Tibial nerve (tissue), 4 donors: ENCODE measurements at places on chromosomes 3 and 15. TPM values are rescaled to one million over a fixed set of nuclear protein-coding genes. Genes with fewer than 3 reads are reported as not detected.

Gene TRIM42
- not detected for total RNA-seq

Gene PXYLP1
- 9.9 TPM for total RNA-seq

Gene ARHGEF26
- 44.7 TPM for total RNA-seq

Gene WDR93
- 0.39 TPM for total RNA-seq

Gene ZNF501
- total RNA-seq = 8.2 TPM

Gene ACKR2
- 42.9 TPM for total RNA-seq

Gene AMT
- 20.8 TPM for total RNA-seq

Gene SLC30A4
- total RNA-seq = 13.1 TPM

Gene LIPH
- total RNA-seq = 0.21 TPM

Gene ZNF860
- 1.4 TPM for total RNA-seq

Gene EPHA6
- 0.44 TPM for total RNA-seq

- no peaks in the 10 kb centered on the region for H3K27me3 ChIP-seq
- no peak overlapping the region for H3K27ac ChIP-seq
- no peak overlapping the region for H3K4me3 ChIP-seq
- H3K4me1 ChIP-seq = no peaks in the 10 kb centered on the region
These were observed 785.3 kb downstream of the ROBO2 start for GRCh38 chr3:77825001-77825827.

GRCh38 chr3:25594007-25594502, 70.7 kb downstream of the TOP2B start:
- no peak overlapping the region for H3K27ac ChIP-seq
- H3K36me3 ChIP-seq = no peaks in the 10 kb centered on the region
- no peak for DNase-seq
- H3K4me3 ChIP-seq = no peak overlapping the region
- H3K27me3 ChIP-seq = no peaks in the 10 kb centered on the region

GRCh38 chr15:32982001-32982400, 212.5 kb downstream of the FMN1 start:
- no peak overlapping the region for H3K4me3 ChIP-seq
- H3K36me3 ChIP-seq = no peaks in the 10 kb centered on the region
- no peaks in the 10 kb centered on the region for H3K27me3 ChIP-seq
- no peak overlapping the region for H3K27ac ChIP-seq
- no peak for DNase-seq

DNA sequence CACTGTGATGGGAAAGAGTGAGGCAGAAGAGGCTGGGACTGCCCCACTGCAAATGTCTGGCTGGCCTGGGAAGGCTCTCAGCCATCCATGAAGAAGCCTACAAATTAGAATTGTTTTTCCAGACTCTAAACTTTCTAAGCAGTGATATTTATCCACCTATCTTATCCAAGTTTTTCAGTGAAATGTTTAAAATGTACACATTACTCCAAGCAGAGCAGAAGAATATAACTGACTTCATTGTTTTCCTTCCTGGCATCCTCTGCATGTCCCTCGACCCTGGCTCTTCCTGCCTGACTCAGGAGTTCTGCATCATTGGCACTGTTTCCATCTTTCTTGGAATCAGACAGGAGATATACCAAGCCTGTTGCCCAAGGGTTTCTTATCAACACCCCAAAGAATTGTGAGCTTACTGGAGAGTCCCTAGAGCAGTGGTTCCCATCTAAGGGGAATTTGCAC, 401.5 kb upstream of the PROK2 start:
- H3K4me3 ChIP-seq = no peak overlapping the region
- no peak for DNase-seq
- no peaks in the 10 kb centered on the region for H3K27me3 ChIP-seq
- H3K36me3 ChIP-seq = no peaks in the 10 kb centered on the region
- H3K27ac ChIP-seq = no peak overlapping the region
- no peaks in the 10 kb centered on the region for H3K4me1 ChIP-seq

- no peaks in the 10 kb centered on the region for H3K36me3 ChIP-seq
- no peak overlapping the region for H3K27ac ChIP-seq
- no peaks in the 10 kb centered on the region for H3K4me1 ChIP-seq
- H3K4me3 ChIP-seq = no peak overlapping the region
- no peak for DNase-seq
- no peaks in the 10 kb centered on the region for H3K27me3 ChIP-seq
These were observed 37.3 kb downstream of the ADIPOQ start for GRCh38 chr3:186879781-186880180.

DNA sequence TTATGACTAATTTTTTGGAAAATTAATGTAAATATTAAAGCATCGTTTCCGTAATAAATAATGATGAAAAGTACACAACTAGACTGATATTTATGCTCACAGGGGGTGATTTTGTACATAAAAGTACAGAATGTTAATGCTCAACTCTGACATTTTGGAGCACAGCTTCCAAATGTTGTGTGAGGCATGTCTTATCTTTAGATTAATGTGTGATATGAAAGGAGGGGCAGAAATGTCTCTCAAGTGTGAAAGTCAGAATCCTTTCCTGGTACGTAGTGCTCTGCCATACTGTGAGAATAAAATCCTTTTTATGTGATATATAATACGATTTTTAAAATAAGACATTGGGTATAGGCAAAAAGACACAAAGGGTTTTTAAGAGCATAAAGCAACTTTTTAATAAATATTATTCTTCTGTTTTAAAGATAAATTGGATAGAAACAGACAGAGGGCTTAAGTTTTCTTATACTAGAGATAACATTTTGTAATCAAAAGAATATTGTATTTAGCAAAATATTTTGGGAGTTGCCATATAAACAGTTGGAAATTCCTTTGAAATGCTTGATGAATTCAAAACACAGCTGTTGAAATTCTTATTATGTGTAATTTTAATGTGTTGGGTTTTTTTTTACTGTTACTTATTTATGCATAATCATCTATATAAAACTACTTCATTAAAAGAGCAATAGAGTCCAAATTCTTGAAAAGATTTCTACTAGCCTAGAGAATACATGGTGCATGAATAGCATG, 389.7 kb downstream of the RAP2B start:
- no peaks in the 10 kb centered on the region for H3K4me1 ChIP-seq
- H3K36me3 ChIP-seq = no peaks in the 10 kb centered on the region
- H3K27me3 ChIP-seq = no peaks in the 10 kb centered on the region
- no peak for DNase-seq
- H3K4me3 ChIP-seq = no peak overlapping the region

DNA sequence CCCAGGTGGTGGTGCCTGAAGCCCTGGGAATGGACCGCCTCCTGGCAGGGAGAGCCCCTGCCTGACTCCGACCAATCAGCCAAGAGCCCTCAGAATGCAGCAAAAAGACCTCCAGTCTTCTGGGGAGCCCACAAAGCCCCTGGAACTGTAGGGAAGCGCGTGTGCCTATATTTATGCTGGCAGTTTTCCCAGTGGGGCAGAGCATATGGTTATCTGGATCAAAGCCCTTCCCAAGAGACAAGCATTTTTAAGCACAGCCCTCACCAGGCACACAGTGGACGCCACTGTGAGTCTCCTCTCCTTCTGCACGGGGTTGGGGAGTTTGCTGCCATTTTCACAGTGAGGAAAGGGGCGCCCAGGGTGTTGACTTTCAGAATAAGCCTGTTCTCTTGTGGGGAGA, 80.9 kb upstream of the RPL32 start:
- no peak overlapping the region for H3K4me3 ChIP-seq
- no peak for DNase-seq
- H3K36me3 ChIP-seq = peaks cover 94% of the 10 kb centered on the region
- no peaks in the 10 kb centered on the region for H3K27me3 ChIP-seq

- H3K4me1 ChIP-seq = no peaks in the 10 kb centered on the region
- H3K4me3 ChIP-seq = no peak overlapping the region
- DNase-seq = no peak
- H3K36me3 ChIP-seq = no peaks in the 10 kb centered on the region
- H3K27ac ChIP-seq = no peak overlapping the region
- no peaks in the 10 kb centered on the region for H3K27me3 ChIP-seq
These were observed 63.6 kb downstream of the FAM81A start for GRCh38 chr15:59501597-59501996.

DNA sequence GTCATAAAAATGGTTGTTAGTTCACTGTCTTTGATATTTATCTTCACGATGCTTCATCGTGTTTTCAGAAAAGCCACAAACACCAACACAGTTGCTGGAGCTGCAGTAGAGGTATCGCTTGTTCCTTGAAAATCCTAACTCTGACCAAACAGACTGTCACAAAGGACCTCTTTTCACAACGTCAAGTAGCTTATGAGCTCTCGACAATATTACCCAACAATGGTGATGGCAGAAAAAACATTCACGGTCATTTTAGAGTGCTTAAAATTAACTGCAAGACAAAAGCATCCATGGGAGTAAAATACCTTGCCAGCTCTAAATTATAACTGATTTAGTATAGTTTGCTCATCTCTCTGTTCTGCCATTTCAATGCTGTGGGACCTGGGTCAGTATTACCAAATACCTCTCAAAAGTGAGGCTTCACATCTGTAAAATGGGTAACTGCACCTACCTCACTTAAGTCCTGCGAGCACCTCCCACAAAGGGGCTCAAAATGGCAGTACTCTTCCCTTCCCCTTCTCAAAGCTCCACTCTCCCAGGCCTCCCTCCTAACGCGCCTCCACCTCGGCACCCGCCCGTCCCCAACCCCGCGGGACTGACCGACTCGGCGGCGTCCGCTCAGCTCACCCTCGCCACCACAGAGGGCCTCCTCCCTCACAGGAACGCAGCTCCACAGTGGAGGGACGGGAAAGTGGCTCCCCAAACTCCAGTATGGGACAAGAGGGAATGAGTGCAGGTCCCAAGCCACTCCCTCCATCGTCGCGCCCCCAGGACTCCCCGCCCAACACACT, 546 bp downstream of the TRIM59 start:
- no peaks in the 10 kb centered on the region for H3K4me1 ChIP-seq
- peaks cover 36% of the 10 kb centered on the region for H3K27me3 ChIP-seq
- no peak overlapping the region for H3K27ac ChIP-seq
- H3K4me3 ChIP-seq = peak overlapping the region; percentile 53

- H3K4me3 ChIP-seq = no peak overlapping the region
- no peaks in the 10 kb centered on the region for H3K27me3 ChIP-seq
- no peaks in the 10 kb centered on the region for H3K4me1 ChIP-seq
- no peak for DNase-seq
- no peaks in the 10 kb centered on the region for H3K36me3 ChIP-seq
- H3K27ac ChIP-seq = no peak overlapping the region
These were observed 5.5 kb upstream of the ARID3B start for GRCh38 chr15:74535388-74536084.

DNA sequence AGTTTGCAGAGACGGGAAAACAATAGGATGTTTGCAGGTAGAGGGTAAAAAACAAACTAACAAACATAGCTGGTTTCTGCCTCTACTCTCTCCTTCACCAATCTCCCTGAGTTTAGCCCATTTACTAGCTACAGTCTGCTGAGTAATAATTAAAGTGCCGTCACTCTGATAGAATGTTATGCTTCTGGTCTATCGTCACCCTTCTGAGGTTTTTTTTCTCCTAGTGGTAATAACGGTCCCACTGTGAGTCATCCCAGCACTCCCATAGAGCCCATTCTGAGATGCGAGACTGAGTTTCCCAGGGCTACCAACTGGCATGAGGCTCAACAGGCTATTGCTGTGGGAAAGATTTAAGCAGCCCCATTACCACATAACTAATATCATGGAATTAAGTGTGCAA, 56.4 kb downstream of the PLAAT1 start:
- no peaks in the 10 kb centered on the region for H3K27me3 ChIP-seq
- H3K4me1 ChIP-seq = no peaks in the 10 kb centered on the region
- no peak for DNase-seq

- no peaks in the 10 kb centered on the region for H3K4me1 ChIP-seq
- no peaks in the 10 kb centered on the region for H3K27me3 ChIP-seq
- no peak for DNase-seq
- H3K36me3 ChIP-seq = no peaks in the 10 kb centered on the region
- H3K4me3 ChIP-seq = no peak overlapping the region
These were observed 8.3 kb downstream of the SLC9A9 start for GRCh38 chr3:143839980-143840379.

DNA sequence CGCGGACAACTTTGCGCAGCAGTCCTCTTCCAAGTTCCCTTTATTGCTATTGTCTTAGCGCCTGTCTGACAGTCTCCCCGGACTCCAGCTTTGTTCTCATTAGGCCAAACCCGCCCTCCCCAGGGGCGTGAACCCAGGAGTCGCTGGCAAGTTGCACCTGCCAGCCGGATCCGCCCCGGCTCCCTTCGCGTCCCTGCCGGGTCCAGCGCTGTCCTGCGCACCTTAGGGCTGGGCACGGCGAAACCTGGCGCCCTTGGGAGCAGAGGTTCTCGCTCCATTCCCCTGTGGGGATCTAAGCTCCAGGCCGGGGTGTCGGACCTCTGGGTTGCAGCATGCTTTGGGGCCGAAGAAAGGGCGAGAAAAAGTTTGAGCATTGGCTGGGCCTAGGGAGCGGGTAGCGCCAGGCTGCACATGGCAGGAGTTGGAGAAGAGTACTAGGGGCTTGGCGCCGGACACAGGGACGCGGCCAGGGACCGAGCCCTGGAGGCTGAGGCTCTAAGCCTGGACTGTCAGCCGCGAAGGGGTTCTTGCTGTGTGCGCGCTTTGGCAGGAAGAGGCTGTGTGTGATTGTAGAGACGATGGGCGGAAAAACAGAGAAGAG, 335.1 kb upstream of the THRB start:
- H3K4me3 ChIP-seq = peak overlapping the region; percentile 45
- no peaks in the 10 kb centered on the region for H3K4me1 ChIP-seq

DNA sequence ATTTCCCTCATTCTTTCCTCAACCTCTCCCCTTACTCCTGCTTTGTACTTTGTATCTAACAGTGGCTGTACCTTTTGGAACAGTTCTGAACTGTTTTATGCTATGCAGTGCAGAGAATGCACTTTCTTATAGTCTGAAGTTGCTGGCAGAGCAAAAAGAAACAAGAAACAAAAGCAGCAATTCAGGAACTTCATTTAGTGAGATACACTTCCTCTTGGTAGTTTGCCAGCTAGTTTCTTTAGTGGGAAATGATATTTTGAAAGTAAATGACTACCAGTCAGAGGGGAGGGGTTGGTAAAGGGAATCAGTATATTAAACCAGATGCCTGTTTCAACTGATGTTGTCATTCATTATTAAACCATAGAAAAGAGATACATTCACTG, 55.0 kb upstream of the CHD2 start:
- no peak for DNase-seq
- H3K36me3 ChIP-seq = no peaks in the 10 kb centered on the region
- H3K4me1 ChIP-seq = peaks cover 13% of the 10 kb centered on the region

DNA sequence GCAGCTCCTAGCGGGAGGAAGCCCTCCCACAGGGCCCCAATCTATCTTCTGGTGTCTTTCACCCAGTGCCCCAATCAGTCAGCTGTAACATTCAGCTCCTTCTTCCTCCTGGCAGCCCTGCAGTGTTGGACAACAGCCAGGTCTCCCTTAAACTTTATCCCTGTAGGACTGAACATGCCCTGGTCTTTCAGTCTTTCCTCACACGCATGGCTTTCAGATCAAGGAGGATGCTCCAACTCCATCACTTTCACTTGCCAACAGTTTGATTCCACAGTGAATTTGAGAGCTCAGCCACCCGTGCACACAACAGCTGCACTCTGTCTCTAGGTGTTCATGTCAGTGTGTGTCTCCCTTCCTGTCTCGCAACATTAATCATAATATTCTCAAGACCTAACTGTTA, 28.5 kb upstream of the LRRC34 start:
- no peak overlapping the region for H3K27ac ChIP-seq
- H3K27me3 ChIP-seq = no peaks in the 10 kb centered on the region
- no peaks in the 10 kb centered on the region for H3K4me1 ChIP-seq
- H3K4me3 ChIP-seq = no peak overlapping the region
- no peaks in the 10 kb centered on the region for H3K36me3 ChIP-seq
- no peak for DNase-seq
